ENCODE measurements at places on chromosomes 3 and 15.

- DNase-seq, result no peak
These were observed 36.6 kb upstream of the MGLL start for GRCh38 chr3:127858937-127859336.

GRCh38 chr3:131233900-131234668 lies 147.5 kb upstream of the NUDT16 start:
- no peak for DNase-seq

DNA sequence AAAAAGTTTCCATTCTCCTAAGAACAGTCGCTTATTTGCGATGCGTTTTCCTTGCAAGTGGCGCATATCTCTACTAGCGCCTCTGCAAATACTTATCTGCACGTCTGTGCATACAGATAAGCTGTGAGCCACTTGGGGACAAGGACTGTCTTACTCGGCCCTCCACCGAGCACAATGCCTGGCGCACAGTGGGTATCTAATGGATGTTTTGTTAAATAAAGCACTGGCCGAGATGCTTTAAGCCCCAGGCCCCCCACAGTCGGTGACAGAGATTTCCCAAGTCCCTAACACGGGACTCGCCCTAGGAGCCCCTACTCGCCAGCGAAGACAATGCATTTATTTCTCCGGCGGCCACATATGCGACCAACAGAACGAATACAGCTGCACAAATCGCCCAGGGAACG lies 503 bp downstream of the HLTF start:
- peak; percentile 14 for DNase-seq

DNA sequence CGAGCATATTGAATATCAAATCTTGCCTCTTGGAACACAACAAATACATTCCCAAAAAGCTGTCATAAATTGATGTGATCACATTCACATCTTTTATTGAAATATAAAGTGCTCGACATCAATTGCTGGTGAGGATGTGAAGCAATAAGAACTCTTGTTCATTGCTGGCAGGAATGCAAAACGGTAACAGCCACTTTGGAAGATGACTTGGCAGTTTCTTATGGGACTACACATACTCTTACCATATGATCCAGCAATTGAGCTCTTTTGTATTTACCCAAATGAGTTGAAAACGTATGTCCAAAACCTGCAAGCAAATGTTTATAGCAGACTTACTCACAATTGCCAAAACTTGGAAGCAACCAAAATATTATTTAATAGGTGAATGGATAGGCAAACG lies 234.9 kb downstream of the CACNA2D3 start:
- DNase-seq, result no peak

DNA sequence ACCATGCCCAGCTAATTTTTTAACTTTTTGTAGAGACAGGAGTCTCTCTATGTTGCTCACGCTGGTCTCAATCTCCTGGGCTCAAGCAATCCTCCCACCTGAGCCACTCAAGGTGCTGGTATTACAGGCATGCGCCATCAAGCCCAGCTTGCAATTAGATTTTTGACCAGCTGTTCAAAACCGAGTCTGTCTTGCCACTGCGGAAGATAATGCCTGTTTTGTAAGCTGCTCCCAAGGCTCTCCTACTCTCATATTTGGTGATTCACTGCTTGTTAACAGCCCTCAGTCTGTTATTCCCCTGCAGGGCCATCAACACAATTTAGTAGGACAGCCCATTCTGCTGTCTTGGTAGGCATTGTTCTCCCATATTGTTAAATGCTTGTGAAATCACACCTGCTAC lies 17.8 kb upstream of the MCCC1 start:
- DNase-seq, result no peak

GRCh38 chr3:30333903-30334302 lies 272.5 kb upstream of the TGFBR2 start:
- DNase-seq, result no peak

- DNase-seq, result no peak
These were observed 49.7 kb upstream of the TPRG1 start for GRCh38 chr3:189122110-189122509.

GRCh38 chr3:55305696-55306485 lies 181.2 kb downstream of the WNT5A start:
- no peak for DNase-seq

GRCh38 chr3:105847452-105847851 lies 21.4 kb downstream of the CBLB start:
- no peak for DNase-seq

DNA sequence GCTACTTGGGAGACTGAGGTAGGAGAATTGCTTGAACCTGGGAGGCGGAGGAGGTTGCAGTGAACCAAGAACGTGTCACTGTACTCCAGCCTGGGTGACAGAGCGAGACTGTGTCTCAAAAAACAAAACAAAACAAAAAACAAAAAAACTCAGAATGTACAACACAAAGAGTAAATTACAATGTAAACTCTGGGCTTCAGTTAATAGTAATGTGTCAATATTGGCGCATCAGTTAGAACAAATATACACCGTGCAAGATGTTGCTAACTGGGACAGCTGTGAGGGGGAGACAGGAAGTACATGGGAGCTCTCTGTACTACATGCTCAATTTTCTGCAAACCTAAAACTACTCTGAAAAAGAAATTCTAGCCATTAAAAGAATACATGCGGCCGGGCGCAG lies 23.5 kb upstream of the TRPM1 start:
- DNase-seq, result no peak

All from activated T-cell treated with anti-CD3 and anti-CD28 coated beads, Interleukin-2, amount 50 U/mL, for 72 hours (primary cell).